ENCODE measurements at places on chromosomes 7 and 10.

DNA sequence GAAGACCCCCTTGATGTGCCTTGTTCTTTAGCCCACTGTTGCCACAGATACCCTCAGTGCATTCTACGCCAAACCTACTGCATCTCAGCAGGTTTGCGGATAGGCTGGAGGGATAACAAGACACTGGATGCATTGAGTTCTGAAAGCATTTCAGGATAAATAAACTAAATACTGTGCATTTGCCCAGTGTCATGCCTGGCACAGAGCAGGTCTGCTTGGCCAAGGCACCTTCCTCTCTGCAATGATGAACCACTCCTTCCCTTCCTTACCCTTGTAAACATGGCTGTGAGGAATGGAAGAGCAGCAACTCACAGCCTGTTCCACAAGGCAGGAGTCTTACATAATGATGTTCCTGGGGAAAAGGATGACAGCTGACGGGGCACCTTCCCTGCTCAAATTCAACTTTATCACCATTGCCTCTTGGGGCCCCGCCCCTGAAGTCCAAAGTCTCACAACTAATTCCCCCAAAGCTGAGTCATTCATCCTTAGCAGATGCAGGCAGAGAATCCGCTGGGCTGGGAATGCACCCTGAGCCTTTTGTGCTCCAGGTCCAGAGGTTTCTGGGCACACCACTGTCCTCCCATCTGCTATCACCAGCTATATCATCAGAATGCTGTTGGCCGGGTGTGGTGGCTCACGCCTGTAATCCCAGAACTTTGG, 11.6 kb downstream of the DDX56 start:
- no peak for DNase-seq

DNA sequence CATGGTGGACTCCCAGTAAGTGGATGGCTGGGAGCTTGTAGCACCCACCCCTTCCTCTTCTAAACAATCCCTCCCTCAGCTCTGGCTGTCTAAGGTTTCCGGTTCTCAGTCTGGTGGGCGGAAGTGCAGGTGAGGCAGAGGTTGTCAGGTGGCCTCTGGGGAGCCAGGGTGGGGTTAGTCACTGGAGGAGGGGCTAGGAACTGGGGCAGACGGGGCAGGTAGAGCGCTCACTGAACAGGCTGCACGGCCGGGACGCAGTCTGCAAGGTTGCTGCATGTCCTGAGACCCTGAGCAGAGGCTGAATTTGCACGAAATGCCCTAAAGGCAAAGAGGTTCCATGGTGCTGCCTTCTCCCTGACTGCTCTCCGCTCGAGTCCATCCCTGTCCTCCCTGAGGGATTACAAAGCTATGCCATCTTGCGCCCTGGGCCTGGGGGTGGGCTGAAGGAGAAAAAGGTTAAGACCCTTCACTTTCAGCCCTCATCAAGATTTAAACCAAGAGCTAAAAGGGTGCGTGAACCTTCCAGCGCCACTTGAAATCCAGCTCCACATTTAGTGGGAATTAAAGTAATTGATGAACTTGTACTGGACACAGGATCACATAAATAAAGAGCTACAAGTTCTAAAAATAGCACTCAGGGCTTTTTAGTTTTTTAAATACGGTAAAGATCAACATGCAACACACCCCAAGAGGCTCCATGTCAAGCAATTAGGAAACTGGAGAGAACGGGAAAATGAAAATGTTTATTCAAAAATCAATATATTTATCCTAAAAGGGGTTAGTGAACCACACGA, 62.3 kb upstream of the CTBP2 start:
- DNase-seq: no peak

DNA sequence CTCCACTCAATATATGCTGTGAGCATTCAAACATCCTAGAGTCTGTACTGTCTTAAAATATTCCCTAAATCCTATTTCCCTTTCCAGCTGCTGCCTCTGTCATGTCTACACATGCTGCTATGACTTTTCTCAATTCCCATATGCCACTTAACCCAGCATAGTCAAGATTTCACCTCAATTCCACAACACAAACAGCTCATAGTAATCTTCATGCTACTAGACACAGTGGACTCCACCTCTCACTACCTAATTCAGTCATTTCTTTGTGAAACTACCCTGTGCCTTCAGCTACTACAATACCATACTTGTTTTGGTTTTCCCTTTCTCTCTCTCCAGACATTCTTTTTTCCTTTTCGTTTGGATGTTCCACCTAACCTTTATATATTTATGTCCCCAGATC, 45.5 kb downstream of the GSAP start:
- no peak for DNase-seq

DNA sequence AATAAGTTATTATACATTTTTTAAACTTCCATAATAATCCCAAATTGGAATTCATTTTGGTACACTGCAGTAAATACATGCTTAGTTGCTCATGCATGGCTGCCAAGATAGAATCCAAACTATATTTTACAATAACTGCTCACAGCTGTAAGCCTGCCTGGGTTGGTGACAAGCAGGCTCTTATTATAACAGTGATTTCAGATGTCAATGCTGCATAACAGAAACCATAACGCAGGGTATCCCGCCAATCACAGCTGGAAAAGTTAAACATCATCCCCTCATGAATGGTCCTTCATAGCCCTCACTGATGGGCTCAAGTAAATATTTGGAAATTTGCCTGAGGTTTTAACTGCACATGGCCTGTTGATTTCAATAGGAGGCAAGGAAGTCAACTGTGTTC, 149.8 kb downstream of the AMPH start:
- no peak for DNase-seq

- no peak for DNase-seq
Measured at GRCh38 chr10:15427843-15428414, 56.8 kb upstream of the FAM171A1 start.

DNA sequence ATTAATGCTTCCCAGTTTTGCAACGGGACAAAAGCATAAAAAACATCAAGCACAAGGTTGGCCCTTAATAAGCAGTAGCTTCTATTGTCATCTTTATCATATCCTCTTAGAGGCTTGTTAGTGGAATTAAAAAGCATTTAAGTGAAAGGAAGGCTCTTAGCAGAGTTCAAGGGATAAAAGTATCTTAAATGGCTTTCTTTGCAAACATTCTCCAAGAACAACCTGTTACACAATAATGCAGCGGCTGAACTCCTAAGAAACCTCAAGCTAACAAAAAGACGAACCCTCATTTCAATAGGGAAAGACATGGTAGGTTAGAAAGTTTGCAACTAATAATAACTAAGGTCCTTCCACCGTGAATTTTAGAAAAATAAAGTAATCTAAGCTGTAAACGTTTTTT, 82.1 kb downstream of the MPP7 start:
- no peak for DNase-seq

GRCh38 chr7:101308245-101309085, 13.1 kb downstream of the IFT22 start:
- DNase-seq: peak; percentile 24

DNA sequence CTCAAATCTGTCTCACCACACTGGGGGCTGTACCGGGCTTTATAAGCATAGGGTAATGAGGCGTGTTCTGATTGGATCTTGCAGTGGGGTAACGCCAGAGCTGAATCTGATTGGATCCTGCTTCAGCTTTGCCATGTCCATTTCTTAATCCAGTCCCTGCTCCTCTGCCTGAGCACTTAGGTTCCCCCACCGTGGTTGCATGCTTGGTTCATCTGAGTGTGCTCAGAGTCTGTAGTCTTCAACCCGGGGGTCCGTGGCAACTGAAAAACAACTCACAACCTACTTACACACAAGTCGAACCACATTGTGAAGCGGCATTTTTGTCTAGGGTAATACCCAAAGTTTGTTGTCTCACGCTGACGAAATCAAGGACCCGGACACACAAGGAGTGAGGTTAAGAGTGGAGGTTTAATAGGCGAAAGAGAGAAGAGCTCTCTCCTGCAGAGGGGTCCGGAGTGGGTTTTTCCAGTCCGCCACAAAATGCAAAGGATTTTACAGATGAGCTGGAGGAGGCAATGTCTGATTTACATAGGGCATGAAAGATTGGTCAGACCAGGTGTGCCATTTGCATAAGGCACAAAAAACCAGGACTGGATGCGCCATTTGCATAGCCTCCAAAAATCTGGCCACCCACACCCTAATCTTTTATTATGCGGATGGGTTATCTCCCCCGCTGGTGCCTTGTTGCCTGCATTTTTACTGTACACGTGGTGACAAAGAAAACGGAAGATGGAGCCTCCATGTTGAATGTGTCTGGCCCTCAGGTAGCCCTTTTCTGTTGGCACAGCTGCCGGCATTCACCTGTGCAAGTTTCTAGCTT, 641.8 kb upstream of the FOXK1 start:
- DNase-seq: no peak

GRCh38 chr10:78458983-78459638, 425.4 kb downstream of the RPS24 start:
- DNase-seq: no peak

- no peak for DNase-seq
Measured at GRCh38 chr7:41491308-41491707, 211.6 kb downstream of the INHBA start.

- DNase-seq: no peak
Measured at GRCh38 chr7:44678471-44679179, 70.0 kb upstream of the ZMIZ2 start.

DNA sequence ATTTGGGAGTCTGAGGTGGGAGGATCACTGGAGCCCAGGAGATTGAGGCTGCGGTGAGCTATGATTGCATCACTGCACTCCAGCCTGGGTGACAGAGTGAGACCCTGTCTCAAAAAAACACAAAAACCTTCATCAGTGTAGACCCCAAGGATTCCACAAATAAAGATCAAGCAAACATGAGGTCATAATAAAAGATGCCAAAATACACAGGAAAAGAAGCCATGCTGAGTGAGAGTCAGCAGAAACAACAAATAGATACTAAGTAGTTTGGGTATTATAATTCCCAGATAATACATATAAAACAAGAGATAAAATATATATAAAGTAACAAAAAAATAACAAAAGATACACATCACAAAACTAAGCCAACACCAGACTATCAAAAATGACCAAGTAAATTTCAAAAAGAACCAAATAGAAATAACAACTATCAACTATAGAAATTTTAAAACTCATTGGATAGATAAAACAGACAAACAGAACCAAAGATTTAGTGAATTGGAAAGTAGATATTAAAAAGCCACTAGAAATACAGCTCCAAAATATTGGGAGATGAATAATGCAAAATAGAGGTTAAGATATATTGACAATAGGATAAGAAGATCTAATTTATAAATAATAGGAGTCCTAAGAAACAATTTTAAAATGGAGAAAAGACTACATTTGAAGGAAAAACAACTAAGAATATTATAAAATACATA, 48.9 kb upstream of the FHIP2A start:
- DNase-seq: no peak

- no peak for DNase-seq
Measured at GRCh38 chr7:73376671-73377412, 48.9 kb downstream of the FKBP6 start.

DNA sequence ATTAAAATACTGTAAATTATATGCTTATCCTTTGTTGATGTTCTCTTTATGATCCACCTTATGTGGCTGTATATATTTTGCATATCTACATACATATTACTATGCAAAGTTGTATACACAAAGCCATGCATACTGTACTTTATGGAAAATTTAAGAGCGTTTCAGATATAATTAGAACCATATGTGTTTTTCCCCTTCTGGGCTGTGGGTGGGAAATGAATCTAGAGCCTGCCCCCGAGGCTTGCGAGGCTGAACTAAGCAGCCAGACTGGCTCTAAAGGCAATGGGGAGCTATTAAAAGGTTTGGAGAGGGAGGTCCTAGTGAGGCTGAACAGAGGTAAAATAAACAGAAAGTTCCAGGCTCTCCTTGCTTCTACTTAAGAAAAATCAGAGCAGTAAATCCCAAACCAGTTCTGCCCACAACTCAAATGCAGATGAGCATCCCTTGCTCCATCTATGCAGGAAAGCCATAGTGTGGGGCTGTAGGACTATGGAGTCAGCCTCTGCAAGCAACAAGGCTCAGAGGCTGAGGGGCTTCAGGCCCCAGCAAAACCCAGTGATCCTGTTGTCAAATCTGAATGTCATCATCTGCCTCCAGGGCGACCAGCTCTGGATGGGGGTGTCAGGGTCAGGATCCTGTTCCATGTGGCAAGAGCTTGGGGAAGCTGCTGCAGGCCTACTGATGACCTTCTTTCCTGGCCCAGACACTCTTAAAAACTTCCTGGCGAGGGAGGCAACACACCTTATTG, 14.1 kb upstream of the DDIT4 start:
- no peak for DNase-seq

DNA sequence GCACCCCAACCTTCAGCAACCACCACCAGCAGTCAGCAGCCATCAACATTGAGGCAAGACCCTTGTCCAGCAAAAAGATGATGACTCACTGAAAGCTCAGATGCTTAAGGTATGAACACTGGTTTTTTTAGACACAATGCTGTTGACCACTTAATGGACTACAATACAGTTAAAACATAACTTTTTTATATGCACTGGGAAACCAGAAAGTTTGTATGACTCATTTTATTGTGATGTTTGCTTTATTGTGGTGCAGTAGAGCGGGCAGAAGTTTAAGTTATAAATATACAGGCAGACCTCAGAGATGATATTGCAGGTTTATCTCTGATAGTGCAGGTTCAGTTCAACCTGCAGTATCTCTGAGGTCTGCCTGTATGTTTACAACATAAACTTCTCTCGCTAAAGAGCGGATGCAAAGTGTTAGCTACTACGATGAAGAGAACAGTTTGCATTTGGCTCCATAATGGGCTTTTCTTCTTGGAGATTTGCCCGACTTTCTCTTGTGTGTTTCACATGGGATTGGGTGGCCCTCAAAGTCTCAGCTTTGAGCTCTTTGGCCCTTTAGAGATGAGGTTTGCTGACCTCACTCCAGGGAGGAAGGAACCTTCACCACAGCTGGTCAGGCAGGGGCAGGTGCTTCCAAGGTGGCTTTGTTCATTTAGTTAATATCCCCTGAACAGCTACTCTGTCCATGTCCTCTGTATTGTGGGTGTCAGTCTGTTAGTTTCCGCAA, 84.4 kb upstream of the SHH start:
- no peak for DNase-seq

DNA sequence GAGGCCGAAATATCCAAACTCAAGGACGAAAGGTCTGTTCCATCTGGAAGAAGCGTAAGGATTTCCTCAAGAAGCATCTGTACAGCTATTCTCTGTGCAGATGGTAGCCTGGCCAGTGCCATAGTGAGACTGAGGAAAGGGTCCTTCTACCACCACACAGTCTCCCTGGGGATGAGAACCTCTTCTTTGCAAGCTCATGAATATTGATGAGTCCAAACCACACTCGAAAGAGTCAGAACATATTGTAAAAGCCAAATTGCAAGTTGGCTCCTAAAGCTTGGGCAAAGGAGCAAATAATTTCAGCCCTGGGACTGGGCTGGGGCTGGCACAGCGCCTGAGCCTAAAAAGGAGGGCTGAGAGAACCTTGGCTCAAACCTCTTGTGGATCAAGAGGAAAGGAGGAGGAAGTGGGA, 66.1 kb upstream of the PIP4K2A start:
- DNase-seq: no peak

DNA sequence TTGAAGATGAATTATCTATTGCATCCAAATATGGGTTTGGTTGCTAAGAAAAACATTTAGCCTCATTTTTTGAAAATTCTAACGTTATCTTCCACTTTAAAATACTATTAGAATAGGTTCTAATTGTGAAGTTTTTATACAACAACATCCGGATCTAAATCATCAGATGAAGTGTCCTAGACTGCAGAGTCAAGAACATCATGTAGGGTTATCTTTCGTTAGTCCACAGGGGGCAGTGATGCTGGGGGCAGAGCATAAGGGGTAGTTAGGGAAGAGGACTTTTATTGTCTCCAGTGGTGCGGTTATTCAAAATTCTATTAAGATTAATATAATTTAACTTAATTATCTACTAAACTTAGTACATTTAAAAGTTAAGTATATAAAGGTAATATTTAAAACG, 990.6 kb upstream of the PHF14 start:
- no peak for DNase-seq
